AML-193 (cell line): ENCODE measurements at places on chromosomes 1 and 21.

GRCh38 chr1:167450843-167451242 lies 67.5 kb downstream of the CD247 start:
- DNase-seq = no peak

- DNase-seq = peak; percentile 43
These were observed 9.4 kb downstream of the ETV3L start for GRCh38 chr1:157090196-157090647.

- DNase-seq = no peak
These were observed 12.9 kb downstream of the PI4KB start for GRCh38 chr1:151314137-151314875.

DNA sequence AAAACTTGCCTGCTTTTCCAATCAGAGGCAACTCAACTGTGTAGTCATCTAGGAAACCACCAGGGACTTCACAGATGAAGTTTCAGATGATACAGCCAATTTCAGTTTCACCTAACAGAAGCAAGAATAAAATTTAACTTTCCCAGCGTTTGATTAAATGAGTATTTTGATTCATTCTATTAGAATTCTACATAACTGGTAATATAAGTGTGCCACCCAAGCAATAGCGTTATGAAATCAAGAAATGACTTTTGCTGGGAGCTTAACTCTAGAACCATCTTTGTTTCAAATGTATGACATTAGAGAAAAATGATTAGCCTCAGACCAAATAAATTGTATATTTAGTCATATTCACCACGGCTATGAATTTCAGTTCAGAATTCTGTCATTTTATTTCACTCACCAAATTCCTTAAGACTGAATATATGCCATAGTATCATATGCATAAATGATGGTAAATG lies 239.3 kb downstream of the NRIP1 start:
- no peak for DNase-seq

DNA sequence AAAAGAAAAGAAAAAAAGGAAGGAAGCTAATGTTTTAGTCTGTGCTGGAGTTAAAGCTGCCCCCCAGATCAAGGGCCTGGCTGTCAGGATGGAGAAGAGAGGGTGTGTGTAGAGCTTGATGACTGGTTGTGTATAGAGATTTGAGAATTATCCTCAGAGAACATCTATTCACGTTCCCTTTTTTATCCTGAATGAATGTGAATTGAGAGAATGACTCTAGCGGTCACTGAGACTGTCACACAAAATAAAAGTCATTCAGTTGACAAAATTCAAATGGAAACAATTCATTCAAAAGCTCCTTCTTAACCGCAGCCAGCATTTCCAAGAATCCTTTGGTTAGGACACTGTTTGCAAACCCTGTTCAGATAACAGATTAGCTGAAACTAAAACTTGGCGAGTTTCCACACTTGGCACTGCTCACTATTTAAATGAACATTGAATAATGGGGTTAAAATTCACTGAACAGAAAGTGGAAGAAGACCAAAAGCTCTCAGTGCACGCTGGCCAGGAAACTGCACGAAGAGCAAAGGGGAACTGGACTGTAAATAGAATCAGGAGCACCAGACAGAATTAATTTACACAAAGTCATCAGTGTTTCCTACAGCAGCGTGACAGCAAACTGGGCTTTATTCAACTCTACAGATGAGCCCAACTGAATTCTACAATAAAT lies 13.6 kb upstream of the FAM89A start:
- peak; percentile 61 for DNase-seq

- DNase-seq = no peak
These were observed 26.0 kb downstream of the CHML start for GRCh38 chr1:241614144-241614543.

GRCh38 chr1:183365676-183366075 lies 52.5 kb downstream of the NMNAT2 start:
- no peak for DNase-seq

- DNase-seq = no peak
These were observed 6.2 kb upstream of the MARK1 start for GRCh38 chr1:220521778-220522177.

GRCh38 chr1:46806196-46807020 lies 7.6 kb downstream of the CYP4B1 start:
- no peak for DNase-seq

- no peak for DNase-seq
These were observed 392.6 kb downstream of the MRPL39 start for GRCh38 chr21:25214676-25215075.

GRCh38 chr1:64197076-64197475 lies 6.3 kb upstream of the UBE2U start:
- no peak for DNase-seq

DNA sequence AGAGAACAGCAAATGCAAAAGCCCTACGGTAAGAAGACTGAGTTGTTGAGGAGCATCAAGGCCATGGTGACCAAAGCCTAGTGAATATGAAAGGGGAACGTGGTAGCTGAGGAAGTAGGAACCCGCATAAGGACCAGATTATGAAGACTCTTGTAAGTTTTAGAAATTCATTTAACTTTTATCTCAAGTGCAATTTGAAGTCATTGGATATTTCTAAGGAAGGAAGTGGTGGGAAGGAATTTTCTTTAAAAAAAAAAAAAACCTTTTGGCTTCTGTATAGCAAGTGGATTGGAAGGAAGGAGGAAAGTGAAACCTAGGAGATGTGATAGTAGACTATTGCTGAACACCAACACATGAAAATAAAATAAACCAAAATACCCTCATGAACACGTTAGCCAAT lies 119.0 kb downstream of the TNFSF18 start:
- no peak for DNase-seq

GRCh38 chr1:212981025-212981495 lies 30.7 kb downstream of the VASH2 start:
- DNase-seq = no peak

DNA sequence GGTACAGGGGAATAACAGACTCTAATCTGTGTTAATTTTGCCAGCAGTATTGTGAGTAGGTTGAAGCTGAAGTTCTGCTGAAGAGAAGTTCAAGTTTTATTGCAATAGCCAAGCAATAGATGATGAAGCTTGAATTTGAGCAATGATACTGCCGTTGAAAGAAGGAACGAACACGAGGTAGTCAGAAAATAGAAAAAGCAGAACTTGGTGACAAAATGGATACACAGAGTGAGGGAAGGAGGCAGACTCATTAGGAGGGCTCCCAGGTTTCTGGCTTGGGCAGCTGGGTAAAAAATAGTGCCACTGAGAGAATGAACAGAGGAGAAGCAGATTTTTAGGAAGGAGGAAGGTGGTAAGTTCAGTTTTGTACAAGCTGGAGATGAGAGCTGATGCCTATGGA lies 22.3 kb upstream of the AGO1 start:
- peak; percentile 88 for DNase-seq

DNA sequence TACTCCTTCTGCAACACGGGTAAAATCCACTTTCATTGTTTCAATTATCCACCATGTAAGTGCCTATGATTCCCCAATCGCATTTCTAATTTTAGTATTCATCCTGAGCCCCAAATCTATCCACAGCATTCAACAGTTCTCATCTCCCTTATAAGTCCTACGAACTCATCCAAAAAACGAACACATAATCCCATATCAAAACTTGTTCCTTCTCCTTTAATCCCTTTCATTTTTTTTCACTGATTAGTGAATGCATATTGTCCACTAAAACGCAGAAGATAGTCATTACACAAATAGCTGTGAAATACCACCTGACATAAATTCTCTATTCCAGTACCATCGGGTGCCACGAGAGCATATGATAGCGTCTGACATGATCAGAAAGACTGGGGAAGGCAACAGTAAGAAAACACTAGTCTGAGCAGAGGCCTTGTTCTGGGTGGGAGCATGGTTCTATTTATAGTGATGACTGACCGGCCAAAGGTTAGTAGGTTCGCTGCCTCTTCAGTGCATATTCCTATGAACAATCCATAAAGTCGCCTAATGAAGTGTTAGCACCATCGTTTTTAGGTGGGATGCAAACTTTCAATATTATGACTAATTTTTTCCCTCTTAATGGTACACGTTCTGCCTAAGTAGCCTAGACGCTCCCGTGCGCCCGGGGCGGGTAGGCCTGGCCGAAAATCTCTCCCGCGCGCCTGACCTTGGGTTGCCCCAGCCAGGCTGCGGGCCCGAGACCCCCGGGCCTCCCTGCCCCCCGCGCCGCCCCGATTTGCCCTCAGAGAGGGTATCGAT lies 648 bp downstream of the ATP5PF start:
- peak; percentile 21 for DNase-seq

DNA sequence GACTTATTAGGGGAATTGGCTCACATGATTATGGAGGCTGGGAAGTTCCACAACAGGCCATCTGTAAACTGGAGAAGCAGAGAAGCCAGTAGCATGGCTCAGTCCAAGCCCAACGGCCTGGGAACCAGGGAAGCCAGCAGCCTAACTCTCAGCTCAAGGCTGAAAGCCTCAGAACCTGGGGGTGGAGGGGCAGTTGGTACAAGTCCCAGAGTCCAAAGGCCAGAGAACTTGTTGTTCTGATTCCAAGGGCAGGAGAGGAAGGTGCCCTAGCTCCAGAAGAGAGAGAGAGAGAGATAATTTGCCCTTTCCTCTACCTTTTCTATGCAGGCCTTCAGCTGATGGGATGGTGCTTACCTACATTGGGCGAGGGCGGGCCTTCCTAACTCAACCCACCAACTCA lies 55.3 kb downstream of the MAN1C1 start:
- no peak for DNase-seq

- DNase-seq = no peak
These were observed 27.1 kb upstream of the RERE start for GRCh38 chr1:8844501-8845006.

DNA sequence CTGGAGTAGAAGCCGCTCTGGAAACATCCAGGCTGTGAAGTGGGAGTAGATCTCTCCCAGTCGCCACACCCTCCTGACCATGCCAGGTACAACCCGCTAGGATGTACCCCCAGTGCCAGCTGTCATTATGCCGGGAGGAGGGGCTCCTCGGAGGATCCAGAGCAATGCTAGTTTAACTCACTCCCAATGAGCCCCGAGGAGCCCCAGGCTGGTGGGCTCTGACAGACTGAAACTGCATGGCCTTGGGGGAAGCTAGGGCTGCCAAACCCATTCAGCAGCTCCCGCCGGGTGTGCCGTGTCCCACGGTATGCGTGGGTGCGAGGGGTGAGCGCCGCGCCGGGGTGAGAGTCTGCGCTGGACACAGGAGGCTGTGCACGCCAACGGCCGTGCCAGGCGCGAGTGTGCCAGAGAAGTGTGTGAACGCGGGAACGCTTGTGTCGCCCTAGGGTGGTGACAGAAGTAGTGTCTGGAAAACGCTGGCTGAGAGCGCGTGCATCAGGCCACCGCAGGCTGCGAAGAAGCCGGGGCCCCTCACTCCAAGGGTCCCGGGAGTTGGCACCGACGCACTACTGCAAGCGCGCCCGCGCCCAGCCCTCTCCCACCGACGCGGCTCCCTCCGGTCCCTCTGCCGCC lies 177.1 kb upstream of the EDN2 start:
- no peak for DNase-seq

- peak; percentile 69 for DNase-seq
These were observed 51.9 kb upstream of the FMOD start for GRCh38 chr1:203402629-203403337.

- DNase-seq = no peak
These were observed 530.7 kb upstream of the ADGRL2 start for GRCh38 chr1:81270051-81270450.

GRCh38 chr1:18486195-18486594 lies 5.5 kb downstream of the KLHDC7A start:
- DNase-seq = no peak

- DNase-seq = peak; percentile 16
These were observed 59.2 kb downstream of the CLSTN1 start for GRCh38 chr1:9764550-9764949.

DNA sequence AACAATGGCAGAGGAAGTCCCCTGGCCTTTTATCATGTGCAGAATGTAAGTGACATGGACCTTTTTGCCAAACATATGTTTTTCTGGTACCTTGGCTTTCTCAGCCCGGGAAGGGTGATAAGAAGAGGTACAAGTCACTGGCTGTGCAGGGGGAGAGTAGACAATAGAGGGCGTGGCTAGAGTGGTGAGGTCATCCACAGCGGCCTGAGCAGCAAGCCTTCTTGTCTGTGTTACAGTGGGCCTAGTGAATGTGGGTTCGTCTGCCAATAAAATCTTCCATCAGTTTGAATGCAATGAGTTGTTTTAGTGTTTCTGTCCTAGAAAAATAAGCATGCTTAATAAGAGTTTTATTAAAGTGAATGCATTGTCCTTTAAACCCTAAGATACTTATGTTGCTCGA lies 59.0 kb upstream of the PGD start:
- DNase-seq = no peak

DNA sequence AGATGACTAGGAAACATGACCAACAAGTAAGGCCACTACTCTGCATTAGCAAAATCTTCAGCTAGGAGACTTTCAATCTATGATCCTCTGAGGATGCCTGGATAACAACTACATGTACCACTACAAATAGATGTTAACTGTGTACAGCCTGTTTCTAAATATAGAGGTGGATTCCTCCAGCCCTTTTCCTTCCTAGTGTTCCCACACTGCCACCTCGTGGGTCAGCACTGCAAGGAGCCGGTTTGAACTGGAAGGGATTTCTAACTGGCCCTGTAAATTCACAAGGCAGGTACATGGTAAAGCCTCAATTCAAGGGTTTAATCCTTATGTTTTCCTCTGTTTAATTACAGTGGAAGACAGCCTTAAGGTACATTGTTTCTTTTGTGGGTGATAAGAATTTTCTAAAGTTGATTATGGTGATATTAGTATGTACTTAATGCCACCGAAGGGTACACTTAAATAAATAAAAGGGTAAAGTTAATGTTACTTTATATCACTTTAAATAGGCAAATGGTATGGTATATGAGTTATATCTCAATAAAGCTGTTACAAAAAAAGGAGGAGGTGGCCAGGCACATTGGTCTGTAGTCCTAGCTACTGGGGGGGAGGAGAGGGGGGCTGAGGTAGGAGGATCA lies 14.4 kb downstream of the SMYD3 start:
- DNase-seq = peak; percentile 50

GRCh38 chr1:110223581-110223980 lies 13.5 kb downstream of the KCNC4 start:
- DNase-seq = no peak

DNA sequence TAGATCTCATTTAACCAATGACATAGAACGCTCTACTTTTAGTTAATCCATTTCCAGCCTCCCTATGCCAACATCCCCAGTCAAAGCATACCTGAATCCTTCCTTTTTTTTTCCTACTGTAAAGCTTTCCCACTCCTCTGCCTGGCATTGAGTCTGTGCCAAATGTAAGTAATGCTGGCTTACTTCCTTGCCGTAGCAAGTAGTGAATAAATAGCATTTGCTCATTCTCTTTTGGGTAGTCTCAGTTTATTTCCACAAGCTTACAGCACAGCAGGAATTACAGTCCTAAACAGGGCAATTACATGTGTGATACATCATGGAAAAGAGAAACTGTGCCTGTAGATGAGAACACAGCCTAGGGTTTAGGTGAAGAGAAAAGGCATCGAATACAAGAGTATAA lies 352.6 kb upstream of the NEGR1 start:
- no peak for DNase-seq

DNA sequence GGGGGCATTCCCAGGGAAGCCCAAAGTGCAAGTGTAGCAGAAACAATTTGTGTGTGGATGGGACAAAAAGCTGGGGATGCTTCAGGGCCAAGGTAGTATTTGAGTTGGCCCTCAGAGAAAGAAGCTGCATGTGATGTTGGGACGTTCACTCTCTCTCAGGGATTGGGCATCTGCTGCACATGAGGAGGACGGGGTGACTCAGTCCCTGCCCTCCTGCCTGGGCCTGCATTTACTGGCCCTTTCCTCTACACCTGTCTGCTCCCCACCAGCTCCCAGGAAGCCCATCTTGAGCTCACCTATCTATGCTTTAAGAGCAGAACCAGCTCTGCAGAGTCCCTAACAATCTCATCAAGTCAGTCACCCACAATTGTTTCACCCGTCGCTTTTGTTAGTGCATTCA lies 23.5 kb upstream of the MPZL1 start:
- no peak for DNase-seq
